ENCODE measurements at places on chromosomes 6 and 20.

GRCh38 chr20:50848846-50849673, 54.2 kb downstream of the BCAS4 start:
- DNase-seq: no peak

DNA sequence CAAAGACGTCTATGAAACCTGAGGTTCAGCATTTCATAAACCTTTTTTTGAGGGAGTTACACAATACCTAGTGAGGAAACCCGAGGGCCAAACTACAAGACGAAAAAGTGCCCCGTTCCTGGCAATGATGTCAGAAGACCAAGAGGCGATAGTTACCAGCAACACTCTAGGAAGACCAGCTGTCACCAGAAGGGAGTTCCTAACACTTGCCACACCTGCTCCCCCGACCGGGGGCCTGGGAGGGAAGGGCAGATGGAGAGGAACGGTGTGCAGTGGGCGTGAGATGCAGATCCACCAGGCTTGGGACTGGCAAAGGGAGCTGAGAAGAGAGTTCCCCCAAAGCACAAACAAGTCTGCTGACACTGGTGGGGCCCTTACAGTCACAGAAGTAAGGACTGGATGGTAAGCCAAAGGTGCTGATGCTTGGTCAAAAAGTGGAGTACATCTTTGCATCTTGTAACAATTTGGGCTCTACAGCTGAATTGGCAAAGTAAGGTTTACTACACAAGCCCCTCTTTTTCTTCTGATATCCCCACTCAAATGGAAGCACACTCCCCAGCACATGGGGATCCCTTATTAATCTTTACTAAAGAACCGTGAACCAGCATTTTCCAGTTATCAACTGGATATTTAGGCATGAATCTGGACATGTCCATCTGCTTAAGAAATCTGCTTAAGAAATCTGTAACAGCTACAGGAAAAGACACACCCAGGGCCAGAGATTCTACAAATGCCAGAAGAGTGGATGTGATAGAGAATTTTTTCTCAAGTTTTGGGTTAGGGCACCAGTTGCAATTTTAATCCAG, 38.5 kb downstream of the PANK2 start:
- no peak for DNase-seq

DNA sequence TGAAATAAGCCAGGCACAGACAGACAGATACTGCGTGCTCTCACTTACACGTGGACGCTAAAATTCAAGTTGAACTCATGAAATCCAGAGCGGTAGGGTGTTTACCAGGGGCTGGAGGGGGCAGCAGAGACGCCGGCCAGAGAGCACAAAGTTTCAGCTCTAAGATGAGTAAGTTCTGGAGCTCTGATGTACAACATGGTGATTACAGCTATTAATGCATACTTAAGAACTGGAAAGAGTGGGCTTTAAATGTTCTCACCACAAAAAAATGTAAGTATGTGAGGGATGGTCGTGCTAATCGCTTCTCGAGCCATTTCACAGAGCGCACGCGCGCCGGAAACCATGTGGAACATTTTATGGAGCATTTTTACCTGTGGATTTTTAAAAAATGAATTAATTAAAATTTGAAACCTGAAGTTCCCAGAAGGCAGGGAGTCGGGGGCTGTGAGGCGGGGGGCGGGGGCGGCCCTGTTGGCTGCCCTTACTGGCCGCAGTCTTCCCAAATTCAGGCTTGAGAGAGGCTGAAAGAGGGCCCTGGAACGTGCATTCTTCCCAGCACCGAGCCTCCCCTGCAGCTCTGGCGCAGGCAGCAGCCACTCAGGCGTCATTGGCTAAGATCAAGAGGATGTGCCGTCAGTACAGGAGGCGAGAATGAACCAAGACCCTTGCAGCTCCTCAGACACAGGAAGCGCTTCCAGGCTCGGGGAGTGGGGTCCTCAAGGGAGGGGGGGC, 8.5 kb upstream of the SLCO4A1 start:
- no peak for DNase-seq

GRCh38 chr6:168507297-168507696, 66.3 kb downstream of the SMOC2 start:
- DNase-seq: no peak

DNA sequence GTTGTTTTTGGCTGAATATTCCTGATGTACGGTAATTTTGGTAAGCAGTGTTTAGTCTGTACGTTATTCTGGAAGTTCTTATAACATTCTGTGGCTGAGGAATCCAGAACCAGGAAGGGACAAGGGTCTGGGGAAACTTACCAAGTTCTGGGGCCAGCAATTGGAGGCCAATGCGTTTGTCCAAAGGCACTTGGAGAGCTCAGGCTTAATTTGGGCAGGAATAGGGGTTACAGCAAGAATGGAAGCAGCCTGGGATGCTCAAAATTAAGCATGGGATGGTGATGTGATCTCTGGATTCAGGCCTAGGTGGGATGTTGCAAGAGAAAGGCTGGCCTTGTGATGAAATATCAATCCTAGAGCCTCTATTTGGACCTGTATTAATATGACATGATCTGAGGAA, 235.2 kb upstream of the NOX3 start:
- DNase-seq: no peak

GRCh38 chr6:38498805-38499445, 140.8 kb downstream of the BTBD9 start:
- no peak for DNase-seq

- DNase-seq: peak; percentile 53
Measured at GRCh38 chr6:44898296-44898930, 429.7 kb upstream of the RUNX2 start.

GRCh38 chr6:1629316-1629715, 19.6 kb downstream of the FOXC1 start:
- no peak for DNase-seq

- DNase-seq: peak; percentile 31
Measured at GRCh38 chr6:10434235-10434634, 19.4 kb upstream of the TFAP2A start.

DNA sequence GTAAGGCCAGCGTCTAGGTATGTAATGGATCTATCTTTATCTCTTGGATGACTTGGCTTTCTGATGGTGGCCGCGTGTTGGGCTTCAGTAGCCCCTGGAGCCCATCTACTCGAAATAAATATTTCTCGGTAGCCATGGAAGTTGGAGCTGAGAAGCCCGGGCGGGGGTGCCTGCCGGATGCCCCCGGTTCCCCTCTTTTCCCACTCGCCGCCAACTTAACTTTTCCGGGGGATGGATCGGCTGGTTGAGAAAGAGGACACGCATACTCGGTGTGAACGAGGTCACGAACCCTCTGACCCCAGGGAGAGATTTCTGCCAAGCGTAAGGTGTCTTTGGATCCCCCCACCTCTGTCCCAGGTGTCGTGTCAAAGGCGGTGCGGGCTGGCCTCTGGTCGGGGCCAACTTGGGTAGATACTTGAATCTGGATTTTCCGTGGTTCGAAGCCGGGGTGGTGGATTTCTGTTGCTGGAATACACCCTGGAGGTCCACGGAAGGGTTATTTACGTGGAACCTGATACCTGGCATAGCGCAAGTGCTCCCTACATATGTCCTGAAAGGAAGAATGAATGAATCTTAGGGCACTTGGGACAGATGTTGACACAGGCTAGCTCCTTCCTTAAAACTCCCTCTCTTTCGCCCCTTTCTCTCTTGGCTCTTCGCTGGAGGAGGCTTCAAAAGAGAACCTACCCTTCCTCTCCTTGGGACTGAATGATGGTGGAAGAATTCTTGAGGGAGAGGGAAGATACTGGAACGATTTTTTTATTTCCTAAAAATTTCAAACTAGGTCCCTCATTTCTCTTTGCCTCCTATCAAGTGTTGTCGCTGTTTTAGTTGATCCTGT, 996 bp downstream of the DOK5 start:
- peak; percentile 65 for DNase-seq

DNA sequence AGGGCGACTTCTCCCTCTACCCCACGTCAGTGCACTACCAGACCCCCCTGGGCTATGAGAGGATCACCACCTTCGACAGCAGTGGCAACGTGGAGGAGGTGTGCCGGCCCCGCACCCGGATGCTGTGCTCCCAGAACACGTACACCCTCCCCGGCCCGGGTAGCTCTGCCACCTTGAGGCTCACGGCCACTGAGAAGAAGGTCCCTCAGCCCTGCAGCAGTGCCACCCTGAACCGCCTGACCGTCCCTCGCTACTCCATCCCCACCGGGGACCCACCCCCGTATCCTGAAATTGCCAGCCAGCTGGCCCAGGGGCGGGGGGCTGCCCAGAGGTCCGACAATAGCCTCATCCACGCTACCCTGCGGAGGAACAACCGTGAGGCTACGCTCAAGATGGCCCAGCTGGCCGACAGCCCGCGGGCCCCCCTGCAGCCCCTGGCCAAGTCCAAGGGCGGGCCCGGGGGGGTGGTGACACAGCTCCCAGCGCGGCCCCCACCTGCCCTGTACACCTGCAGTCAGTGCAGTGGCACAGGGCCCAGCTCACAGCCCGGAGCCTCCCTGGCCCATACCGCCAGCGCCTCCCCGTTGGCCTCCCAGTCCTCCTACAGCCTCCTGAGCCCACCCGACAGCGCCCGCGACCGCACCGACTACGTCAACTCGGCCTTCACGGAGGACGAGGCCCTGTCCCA, 57.5 kb upstream of the TMEM181 start:
- no peak for DNase-seq

DNA sequence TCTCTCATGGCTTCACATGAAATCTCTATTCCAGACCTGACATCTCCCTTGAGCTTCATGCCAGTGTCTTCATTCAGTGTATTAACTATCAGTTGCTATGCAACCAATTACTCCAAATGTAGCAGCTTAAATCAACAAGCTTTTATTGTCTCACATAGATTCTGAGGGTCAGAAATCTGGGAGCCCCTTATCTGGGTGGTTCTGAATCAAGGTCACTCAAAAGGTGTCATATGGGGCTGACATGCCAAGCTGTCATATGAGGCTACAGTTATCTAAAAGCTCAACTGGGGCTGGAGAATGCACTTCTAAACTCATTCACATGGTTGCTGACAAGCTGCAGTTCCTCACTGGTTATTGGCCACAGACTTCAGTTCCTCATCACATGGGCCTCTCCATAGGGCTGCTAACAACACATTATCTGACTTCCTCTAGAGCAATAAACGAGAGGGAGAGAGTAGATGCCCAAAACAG, 7.3 kb upstream of the CGA start:
- no peak for DNase-seq

GRCh38 chr6:67757465-67758033, 877.5 kb upstream of the ADGRB3 start:
- DNase-seq: no peak

- no peak for DNase-seq
Measured at GRCh38 chr6:27065183-27065582, 182.3 kb upstream of the PRSS16 start.

GRCh38 chr6:20709451-20709850, 175.2 kb downstream of the CDKAL1 start:
- DNase-seq: no peak

DNA sequence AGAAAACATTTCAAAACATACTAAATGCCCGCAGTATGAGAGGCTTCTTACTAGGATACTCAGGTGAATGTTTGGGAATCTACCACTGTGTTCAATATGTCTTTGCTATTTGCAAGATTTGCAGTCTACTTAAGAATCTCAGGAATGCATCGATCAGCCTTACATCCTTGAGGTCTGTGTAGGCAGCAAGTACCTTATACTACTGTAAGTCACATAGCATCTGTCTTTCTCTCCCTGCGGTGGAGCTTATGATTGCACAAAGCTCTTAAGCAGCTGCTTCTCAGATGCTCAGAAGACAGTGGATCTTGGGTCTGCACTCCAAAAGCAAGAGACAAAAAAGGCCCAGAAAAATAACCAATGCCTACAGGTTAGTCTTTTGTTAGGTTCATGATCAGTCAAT, 21.4 kb downstream of the PCSK2 start:
- DNase-seq: no peak

GRCh38 chr6:63598049-63599036, 26.1 kb downstream of the LOC128125822 start:
- peak; percentile 28 for DNase-seq

- DNase-seq: peak; percentile 34
Measured at GRCh38 chr6:108133594-108134179, 32.1 kb upstream of the NR2E1 start.

DNA sequence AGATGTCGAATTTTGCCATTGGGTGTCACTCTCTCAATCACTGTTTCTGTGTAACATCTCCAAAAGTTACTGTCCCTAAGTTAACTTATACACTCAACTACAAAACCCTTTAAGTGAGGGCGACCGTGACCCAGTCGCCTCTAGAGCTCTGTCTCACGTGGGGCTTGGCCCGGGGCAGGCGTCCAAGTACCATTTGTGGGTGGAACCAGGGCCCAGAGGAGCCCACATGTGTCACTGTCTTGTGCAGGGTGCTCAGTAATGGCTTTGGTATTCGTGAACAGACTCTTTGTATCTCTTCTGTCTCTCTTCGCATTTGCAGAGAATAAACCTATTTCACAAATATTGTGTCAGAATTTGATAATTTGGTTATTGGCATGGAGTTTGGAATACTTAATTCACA, 109.9 kb upstream of the THBS2 start:
- no peak for DNase-seq

GRCh38 chr20:61753316-61753942, 312.3 kb downstream of the TAF4 start:
- peak; percentile 78 for DNase-seq

GRCh38 chr6:1868561-1869261, 259.0 kb downstream of the FOXC1 start:
- no peak for DNase-seq

- no peak for DNase-seq
Measured at GRCh38 chr6:53214172-53214571, 65.5 kb upstream of the GCM1 start.

GRCh38 chr6:53646606-53647005, 18.9 kb downstream of the KLHL31 start:
- DNase-seq: no peak

GRCh38 chr6:317448-318144, 25.3 kb downstream of the DUSP22 start:
- no peak for DNase-seq

GRCh38 chr6:56904068-56904467, 50.8 kb upstream of the BEND6 start:
- no peak for DNase-seq

GRCh38 chr6:134632024-134632423, 314.1 kb upstream of the SGK1 start:
- DNase-seq: no peak

- no peak for DNase-seq
Measured at GRCh38 chr20:64246616-64247306, 8.8 kb upstream of the PCMTD2 start.

DNA sequence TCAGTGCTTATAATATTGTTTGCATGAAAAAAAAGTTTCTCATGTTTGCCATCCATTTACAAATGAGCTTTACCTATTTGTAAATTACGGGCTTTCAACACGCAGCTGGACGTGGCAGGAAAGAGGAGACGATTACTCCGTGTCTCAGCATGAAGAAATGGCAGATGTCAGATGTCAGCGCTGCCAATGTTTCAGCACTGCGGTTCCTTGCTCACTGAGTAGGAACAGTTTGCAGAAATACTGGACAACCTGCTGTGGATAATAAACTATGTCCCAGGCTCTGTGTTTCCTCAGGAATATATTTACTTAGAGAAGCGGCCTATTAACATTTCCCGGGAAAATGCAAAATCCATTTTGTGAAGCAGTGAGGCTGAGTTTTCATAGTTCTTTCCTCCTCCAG, 22.7 kb downstream of the RAMACL start:
- DNase-seq: no peak
